ENCODE measurements at places on chromosomes 3 and 15.

DNA sequence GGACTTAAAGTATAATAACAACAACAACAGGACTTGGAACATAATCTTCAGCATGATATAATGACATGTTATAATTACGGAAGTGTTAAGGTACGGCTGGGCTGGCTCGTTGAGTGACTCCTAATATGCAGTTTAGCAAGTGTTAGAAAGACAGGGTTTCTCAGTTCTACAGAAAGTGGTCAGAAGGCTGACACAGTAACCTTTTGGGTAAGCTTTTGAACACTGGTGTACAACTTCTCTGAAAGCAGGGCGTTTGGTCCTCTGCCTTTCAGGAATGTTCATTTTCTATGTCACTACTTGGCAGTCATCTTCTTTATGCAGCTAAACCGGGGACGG is 133.3 kb upstream of the SLC2A2 start:
- no peak for DNase-seq

- DNase-seq = no peak
Observed at GRCh38 chr3:120641696-120642246, 40.3 kb downstream of the HGD start.

DNA sequence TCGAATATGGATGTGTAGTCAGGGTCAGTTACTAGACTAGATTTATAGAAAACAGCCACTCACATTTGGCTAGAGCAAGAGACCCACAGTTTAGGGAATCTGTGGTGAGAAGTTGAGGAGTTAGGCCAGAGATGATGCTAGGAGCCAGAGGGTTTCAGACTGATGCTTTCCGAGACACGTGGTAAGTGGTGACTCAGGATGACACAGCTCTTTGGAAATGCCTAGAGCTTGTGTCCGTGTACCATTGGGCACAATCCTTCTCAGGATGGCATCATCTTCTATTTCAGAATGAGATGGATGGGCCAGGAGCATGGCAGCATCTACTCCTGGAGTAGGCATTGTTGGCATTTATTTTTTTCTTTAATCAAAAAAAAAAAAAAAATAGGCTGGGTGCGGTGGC is 28.5 kb downstream of the PTPRG start:
- no peak for DNase-seq

GRCh38 chr3:184532940-184533732 is 28.4 kb upstream of the EPHB3 start:
- no peak for DNase-seq

GRCh38 chr3:98806521-98806920 is 43.4 kb downstream of the ST3GAL6 start:
- no peak for DNase-seq

DNA sequence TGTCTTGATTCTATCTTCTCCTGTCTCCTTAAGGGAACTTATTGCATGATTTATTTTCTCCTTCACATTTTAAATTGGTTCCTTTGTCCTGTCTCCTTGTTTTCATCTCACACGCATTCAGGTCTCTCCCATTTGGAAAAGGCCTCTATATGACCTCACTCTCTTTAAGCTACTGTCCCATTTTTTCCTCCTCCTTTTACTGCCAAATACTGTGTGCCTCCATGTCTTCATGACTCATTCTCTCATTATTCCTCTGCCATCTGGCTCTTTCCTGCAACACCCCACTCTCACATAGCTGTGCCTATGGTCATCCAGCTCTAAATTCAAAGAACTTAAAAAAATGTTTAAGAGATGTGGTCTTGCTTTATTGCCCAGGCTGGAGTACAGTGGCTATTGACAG is 48.0 kb downstream of the TYRO3 start:
- no peak for DNase-seq

- DNase-seq = no peak
Observed at GRCh38 chr3:71202848-71203533, 380.5 kb downstream of the FOXP1 start.

DNA sequence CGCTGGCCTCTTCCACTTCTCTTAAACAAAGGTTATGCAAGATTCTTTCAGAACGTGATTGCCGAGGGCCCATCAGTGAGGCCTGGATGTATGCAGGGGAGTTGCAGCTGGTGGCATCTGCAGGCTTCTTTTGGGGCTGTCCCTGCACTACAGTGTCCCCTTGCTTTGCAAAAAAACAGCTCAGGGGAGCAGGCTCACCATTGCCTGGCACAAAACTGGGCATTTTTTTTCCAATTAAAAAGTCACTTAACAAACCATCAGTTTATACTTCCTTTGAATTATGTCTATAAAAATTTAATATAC is 148.6 kb downstream of the ATP10A start:
- no peak for DNase-seq

- DNase-seq = no peak
Observed at GRCh38 chr3:59186725-59187124, 136.9 kb upstream of the CFAP20DC start.

- no peak for DNase-seq
Observed at GRCh38 chr3:61562721-61563312, 1.4 kb downstream of the PTPRG start.

DNA sequence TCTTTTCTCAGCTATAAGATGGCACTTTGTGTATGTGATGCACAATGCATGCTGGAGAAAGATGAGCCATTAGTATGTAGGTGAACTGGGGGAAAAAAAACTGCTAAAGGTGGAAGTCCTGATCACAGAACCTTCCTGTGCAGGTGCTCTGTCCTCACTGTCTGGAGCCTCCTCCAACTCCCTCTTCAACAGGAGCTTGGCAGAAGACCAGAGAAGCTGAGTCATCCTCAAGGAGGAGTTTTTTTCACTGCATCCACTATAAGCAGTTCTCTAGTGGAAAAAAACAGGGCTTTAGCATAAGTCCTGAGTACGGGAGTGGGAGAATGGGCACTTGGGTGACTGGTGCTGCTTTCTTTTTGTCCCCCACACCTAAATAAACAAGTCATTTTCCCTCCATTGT is 168.4 kb upstream of the CADPS start:
- no peak for DNase-seq

- no peak for DNase-seq
Observed at GRCh38 chr15:89797678-89798201, 16.9 kb downstream of the ANPEP start.

GRCh38 chr3:140842984-140843649 is 98.5 kb upstream of the SLC25A36 start:
- DNase-seq = no peak

GRCh38 chr3:38487323-38487722 is 8.8 kb upstream of the EXOG start:
- no peak for DNase-seq

DNA sequence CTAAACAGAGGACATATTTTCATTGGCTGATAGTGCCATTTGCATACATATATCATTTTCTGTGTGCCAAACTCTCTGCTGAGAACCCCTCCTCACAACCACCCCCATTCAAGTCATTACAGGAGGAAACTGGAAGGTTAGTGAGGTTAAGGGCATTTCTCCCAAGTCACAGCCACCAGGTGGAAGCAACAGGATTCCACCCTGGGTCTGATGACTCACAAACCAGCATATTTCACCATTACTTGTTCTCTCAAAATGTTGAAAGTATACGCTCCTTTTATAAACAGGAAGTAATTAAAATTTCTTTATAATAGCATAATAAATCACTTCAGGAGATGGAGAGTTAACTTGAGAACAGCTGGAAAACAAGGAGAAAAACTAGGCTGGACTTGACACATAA is 398.6 kb upstream of the WNT5A start:
- no peak for DNase-seq

GRCh38 chr3:184561913-184562877 is 610 bp downstream of the EPHB3 start:
- no peak for DNase-seq

GRCh38 chr15:29859293-29859692 is 37.0 kb upstream of the TJP1 start:
- DNase-seq = no peak

DNA sequence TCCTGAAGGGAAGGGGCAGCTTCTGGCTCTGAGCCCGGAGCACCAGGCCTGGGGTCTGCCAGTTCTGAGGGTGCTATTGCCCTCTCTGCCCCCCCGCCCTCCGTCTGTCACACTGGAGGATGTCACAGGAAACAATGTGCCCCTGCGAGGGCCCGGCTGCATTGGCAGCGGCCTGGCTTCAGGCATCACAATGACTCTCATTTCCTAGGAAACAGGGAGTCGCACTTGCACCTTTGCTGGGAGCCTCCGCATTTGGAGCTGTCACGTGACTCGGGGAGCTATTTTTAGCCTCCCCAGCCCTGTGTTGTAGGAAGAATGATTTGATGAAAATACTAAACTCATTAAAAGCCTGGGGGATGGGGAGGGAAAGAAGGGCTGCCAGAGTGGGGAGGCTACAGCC is 518.9 kb downstream of the SHQ1 start:
- DNase-seq = no peak

GRCh38 chr3:104133630-104134029 is 1233.1 kb upstream of the ALCAM start:
- DNase-seq = no peak

GRCh38 chr3:108008106-108008505 is 82.7 kb downstream of the CD47 start:
- DNase-seq = no peak

DNA sequence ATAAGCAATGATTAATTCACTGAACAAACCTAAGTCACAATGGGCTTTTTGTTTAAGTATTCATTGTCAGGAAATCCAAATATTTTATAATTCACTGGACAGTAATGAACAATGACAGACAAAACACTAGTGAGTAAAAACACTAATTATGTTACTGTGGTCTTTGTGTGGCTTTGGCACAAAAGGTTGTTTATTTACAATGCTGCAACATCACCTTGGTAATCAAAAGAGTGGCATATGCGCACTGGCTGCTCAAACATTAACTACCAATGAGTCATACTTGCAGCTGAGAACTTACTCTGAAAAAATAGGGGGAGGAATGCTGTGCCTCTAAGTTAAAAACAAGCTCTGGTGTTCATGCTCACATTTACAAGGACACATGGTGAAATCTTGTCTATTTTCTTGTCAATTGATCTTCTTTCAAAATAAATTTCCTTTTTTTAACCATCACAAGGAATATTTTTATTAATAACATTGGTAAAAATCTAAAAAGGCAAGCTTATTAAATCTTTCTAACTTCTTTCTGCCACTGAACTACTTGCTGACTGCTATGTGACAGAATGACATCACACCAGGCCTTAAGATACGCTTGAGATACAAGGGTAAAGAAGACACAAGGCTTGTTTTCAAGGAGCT is 85.2 kb upstream of the PPIB start:
- peak; percentile 89 for DNase-seq

DNA sequence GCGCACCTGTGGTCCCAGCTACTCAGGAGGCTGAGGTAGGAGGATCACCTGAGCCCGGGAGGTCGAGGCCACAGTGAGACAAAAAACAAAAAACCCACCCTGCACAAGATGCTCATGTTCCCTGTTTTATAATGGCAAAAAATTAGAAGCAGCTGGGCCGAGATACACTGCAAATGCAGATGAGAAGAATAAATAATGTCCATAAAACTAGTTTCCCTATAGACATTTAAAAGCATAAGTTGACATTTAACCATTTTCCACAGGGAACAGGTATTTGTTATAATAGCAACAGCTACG is 537 bp upstream of the SCAP start:
- no peak for DNase-seq

All from NCI-H1417 treated with DMSO at 0.1 percent for 48 hours (cell line).